ENCODE measurements at places on chromosomes 11 and 22.

GRCh38 chr22:30398685-30399680 lies 2.2 kb downstream of the SEC14L2 start:
- DNase-seq = no peak

- DNase-seq = no peak
Measured at GRCh38 chr11:65384301-65384889, 1.9 kb upstream of the SLC25A45 start.

- no peak for DNase-seq
Measured at GRCh38 chr11:2280208-2280607, 9.8 kb upstream of the ASCL2 start.

- no peak for DNase-seq
Measured at GRCh38 chr11:59901306-59901705, 22.7 kb downstream of the OOSP3 start.

DNA sequence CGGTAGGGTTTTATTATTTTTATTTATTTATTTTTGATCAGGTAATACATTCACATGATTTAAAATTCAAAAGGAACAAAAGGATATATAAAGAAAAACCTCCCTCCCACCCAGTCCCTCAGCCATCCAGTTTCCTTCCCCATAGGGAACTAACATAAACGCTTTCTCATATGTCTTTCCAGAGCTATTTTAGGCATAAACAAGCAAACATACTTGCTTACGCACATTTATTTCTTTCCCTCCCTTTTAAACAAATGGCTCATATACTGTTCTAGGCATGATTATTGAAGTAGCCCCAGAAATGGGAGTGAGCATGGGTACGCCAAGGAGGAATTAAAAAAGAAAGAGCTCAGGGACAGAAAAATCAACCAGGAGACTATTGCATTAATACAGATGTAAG lies 63.7 kb downstream of the LIF start:
- DNase-seq = no peak

- DNase-seq = no peak
Measured at GRCh38 chr22:36764060-36764459, 11.9 kb downstream of the IFT27 start.

- DNase-seq = no peak
Measured at GRCh38 chr11:94025690-94026394, 4.7 kb downstream of the HEPHL1 start.

- DNase-seq = no peak
Measured at GRCh38 chr11:115869780-115870431, 365.7 kb upstream of the CADM1 start.

DNA sequence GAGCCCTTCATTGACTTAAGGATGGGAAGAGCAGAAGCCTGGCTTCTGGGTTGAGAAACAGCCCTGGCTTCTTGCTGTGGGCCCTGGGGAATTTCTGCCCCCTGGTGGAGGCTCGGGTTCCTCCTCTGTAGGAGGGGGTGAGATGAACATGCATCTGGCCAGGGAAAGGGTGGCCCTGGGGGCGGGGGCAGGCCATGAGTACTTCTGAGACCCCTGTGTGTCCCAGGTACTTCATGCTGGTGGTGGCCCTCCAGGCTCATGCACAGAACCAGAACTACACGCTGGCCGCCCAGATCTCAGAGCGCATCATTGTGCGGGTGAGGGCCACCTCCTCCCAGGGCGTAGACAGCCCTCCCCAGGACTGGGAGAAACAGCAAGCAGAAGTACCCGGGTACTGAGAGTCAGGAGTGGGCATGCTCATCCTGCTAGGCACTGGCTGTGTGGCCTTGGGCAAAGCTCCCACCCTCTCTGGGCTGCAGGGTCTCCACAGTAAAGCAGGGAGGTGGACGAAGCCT lies 15.8 kb downstream of the TMEM258 start:
- peak; percentile 52 for DNase-seq

DNA sequence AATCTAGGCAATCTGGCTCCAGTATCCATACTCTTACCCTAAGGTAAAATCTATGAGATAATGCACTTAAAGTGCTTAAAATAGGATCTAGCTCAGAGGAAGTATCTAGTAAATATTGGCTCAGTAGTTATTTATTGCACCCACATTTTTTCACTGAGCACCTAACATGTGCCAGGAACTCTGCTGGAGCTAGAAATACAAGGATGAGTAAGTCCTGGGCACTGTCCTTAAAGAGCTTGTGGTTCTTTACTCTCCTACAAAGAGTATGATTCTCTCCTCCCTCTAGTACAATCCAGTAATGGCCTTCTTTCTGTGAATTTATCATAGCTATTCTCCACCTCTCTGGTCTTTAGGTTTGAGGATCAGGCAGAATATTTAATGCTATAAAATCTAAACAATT lies 59.2 kb downstream of the DEUP1 start:
- no peak for DNase-seq

DNA sequence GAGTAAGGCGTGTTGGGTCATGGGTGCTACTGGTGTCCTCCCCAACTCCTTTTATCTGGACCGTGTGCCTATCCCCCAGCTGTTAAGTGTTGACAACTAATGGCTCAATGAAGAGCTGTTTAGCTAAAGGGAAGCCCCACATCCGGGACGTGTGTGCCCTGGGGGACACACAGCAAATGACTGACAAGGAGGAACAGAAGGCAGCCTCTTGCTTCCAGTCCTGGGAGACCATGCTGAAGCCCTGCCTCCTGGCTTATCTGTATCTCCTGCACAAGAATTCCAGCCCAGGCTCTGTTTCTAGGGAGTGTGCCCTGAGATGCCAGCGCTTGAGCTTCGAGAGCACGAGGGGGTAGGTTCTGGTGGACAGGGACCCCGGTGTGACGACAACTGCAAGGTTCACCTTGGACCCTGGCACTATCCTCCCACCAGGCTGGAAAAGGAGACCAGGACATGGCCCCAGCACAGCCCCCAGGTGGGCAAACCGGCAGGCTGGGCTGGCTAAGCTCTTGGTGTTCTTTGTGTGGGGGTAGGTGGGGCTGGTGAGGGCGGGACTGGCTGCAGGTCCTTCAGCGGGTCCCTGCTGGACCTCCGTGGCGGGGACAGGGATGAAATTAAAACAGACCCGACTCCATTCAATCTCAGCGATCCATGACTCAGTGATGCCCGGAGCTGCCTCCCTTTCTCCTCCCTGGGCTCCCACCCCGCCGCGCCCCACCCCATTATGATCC lies 21.0 kb downstream of the ASCL2 start:
- DNase-seq = no peak

DNA sequence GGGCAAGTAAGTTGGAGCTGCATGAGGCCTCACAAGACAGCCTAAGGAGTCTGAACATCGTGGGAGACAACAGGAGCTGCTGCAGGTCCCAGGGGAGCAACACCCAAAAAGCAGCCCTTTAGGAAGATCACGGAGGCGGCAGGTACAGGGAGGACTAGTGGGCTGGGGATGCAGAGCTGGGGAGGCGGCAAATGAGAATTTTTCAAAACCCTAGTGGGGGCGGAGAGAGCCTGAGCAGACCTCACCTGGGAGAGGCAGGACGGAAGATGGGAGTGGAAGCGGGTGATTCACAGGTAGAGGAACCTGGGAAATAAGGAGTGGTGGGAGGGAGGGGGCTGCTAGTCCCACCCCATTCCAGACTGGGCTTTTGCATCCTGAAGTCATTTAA lies 42.1 kb downstream of the DKK3 start:
- DNase-seq = no peak

GRCh38 chr11:101825531-101825930 lies 89.3 kb upstream of the CEP126 start:
- DNase-seq = no peak

- DNase-seq = no peak
Measured at GRCh38 chr11:66987924-66988637, 13.0 kb downstream of the C11orf86 start.

DNA sequence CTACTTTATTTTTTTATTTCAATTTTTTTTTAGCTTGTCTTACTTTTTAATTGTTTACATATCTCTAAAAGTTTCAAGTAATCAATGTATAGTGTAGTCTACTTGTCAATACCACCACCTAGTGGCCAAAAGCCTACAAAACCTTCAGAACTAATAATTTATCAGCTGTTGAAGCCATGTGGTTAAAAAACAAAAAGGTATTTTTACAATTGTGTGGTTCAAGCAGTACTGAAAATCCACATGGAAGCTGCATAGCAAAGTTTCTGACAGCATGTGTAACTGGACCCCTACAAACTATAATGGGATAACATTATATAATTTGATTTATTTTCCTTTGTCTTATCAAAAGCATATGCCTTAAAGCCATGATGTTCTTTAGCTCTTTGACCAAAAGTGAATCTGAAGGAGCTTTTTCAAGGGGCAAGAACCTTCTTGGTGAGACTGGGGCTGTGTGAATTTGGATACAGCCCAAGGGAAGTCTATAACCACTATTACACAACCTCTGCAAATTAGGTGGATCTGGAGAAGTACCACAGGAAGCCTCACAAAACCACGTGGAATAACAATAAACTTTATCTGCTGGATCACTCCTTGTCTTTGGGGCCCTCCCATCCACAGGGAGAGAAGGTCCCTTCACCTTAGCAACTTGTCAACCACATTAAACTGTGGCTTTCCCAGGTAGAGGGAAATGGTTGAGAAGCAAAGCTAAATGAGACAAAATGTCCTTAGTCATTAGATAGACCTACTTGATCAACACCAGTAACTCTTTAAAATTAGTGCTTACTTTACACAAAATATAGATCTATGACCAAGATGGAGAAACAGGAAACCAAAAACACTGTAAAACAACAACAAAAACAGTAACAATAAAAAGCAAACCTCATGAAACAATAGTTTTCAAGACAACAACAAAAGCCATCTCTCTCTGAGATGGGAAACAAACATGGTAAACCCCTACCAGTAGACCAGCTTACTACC lies 9.9 kb downstream of the NARS2 start:
- DNase-seq = no peak

DNA sequence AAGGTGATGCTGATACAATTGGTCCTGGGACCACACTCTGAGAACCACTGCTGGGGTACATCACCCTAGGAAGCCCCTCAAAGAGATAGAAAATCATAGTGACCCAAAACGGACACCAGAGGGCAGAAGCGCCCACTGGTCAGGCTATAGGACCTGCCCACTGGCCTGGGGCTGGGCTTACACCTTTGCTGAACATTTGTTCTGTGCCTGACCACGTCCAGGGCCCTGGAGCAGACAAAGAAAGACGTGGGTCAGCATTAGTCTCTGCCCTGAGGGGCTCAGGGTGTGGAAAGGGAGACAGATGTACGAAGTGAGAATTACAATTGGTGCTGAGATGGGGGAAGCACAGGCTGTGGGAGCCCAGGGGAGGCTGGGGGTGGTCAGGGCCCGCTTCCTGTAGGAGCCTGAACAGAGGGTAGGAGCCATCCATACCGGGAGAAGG lies 14.4 kb upstream of the SERPINH1 start:
- no peak for DNase-seq

GRCh38 chr11:33449798-33450197 lies 192.6 kb downstream of the HIPK3 start:
- DNase-seq = no peak

GRCh38 chr22:46866591-46866990 lies 104.1 kb downstream of the TBC1D22A start:
- no peak for DNase-seq

GRCh38 chr11:64007629-64008282 lies 21.5 kb downstream of the OTUB1 start:
- DNase-seq = no peak

DNA sequence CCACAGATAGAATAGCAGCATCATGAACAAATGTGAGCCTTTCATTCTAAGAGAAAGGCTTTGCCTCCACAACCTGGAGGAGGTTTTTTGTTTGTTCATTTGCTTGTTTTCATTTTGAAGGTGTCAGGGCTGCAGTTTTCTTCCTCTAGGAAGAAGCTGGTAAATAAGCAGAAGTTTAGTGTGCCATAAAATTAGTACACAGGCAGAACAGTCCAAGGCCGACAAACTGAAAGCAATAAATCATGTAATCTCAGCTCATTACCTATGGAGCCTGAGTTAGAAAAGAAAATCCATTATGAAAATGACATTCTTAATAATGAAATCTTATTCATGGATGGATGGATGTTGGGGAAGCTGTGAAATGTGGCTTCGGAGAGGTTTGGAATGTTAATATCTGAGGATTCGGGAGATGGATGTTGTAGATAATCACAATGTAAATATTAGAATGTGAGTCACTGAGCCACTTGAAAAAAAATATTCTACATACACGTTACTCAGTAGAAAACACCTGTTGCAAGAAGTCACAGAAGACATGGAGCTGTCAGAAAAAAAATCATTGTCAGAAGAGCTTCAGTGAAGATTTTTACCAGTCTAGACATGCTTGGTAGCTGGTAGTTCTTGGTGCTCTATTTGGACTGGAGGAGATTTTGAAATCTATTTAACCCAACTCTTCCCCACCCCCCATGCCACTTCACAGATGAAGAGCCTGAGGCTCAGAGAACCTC lies 15.0 kb upstream of the ZDHHC13 start:
- no peak for DNase-seq

- DNase-seq = no peak
Measured at GRCh38 chr11:43835104-43835503, 45.5 kb upstream of the ALKBH3 start.

Data from stimulated activated CD4-positive, alpha-beta T cell treated with anti-CD3 and anti-CD28 coated beads, TNF-alpha, amount 100 ng/mL, for 48 hours (primary cell).